GM13976 (cell line): ENCODE measurements at places on chromosomes 2 and 18.

- no peak for DNase-seq
Observed at GRCh38 chr2:17713291-17713690, 40.3 kb downstream of the SMC6 start.

- DNase-seq: no peak
Observed at GRCh38 chr2:7132753-7133152, 215.5 kb downstream of the RNF144A start.

- no peak for DNase-seq
Observed at GRCh38 chr2:240255165-240255491, 114.7 kb upstream of the OTOS start.

- no peak for DNase-seq
Observed at GRCh38 chr2:135159191-135159590, 107.1 kb downstream of the RAB3GAP1 start.

- peak; percentile 41 for DNase-seq
Observed at GRCh38 chr2:240648650-240649275, 23.5 kb downstream of the GPR35 start.

GRCh38 chr18:71301596-71301995 lies 1012.8 kb downstream of the SOCS6 start:
- DNase-seq: no peak

GRCh38 chr2:27796791-27797765 lies 25.6 kb downstream of the MRPL33 start:
- no peak for DNase-seq

- DNase-seq: no peak
Observed at GRCh38 chr18:80023173-80023572, 11.1 kb upstream of the RBFA start.

DNA sequence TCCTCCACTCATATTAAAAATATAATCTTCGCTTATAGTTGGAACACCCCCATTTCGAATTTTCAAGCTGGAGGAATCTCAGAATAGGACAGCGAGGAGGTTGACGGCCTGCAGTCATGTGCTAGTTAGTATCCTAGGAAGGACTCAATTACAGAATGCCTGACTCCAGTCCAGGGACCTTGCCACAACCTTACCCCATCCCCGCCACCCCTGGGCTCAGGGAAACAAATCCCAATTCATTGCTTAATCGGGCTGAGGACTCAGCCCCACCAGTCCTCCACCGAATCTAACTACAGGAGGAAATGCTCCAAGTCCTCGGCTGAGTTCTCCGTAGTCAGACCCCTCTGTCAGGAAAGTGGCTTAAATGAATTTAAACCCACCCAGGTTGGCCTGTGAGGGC lies 31.7 kb upstream of the ZBTB7C start:
- no peak for DNase-seq

GRCh38 chr2:239762106-239762505 lies 263.0 kb downstream of the NDUFA10 start:
- DNase-seq: no peak

DNA sequence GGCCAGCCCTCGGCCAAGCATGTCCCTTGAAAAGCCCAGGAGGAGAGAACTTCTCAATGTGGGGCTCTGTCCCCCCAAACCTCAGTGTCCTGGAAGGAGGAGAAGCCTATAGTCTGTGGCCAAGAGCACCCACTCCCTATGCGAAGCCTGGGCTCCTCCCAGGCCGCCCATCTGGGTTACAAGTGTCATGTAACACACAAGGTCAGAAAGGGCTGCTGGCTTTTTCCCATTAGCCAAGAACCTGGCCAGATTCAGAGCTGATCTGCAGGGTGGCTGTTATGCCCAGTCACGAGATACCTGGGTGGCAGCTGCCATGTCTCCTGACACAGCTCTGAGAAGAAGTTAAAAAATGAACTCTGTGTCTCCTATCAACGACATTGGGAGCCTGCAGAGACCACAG lies 170.7 kb downstream of the TNS1 start:
- DNase-seq: no peak

- no peak for DNase-seq
Observed at GRCh38 chr2:153986488-153987229, 114.9 kb downstream of the GALNT13 start.

GRCh38 chr18:48230467-48231113 lies 178.6 kb downstream of the ZBTB7C start:
- peak; percentile 72 for DNase-seq

- peak; percentile 19 for DNase-seq
Observed at GRCh38 chr2:188524519-188525113, 232.9 kb downstream of the GULP1 start.

DNA sequence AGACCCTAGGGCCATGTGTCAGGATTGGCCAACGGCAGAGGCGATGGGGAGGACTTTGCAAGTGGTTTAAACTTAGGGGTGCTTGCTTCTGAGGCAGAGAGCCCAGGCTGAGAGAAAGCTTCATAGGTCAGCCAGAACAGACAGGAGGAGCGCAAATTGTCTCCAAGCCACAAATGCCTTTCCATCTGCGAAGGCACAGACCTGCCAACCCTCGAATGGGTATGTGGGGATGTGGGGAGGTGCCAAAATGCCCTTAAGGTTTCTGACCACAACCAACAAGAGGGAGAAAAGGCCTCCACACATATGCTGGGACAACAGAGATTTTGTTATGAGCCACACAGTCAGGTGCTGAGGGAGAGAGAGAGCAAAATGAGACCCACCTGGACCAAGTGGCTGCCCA lies 283.6 kb downstream of the CYP26B1 start:
- DNase-seq: no peak

GRCh38 chr2:216194013-216194412 lies 84.9 kb downstream of the XRCC5 start:
- no peak for DNase-seq

DNA sequence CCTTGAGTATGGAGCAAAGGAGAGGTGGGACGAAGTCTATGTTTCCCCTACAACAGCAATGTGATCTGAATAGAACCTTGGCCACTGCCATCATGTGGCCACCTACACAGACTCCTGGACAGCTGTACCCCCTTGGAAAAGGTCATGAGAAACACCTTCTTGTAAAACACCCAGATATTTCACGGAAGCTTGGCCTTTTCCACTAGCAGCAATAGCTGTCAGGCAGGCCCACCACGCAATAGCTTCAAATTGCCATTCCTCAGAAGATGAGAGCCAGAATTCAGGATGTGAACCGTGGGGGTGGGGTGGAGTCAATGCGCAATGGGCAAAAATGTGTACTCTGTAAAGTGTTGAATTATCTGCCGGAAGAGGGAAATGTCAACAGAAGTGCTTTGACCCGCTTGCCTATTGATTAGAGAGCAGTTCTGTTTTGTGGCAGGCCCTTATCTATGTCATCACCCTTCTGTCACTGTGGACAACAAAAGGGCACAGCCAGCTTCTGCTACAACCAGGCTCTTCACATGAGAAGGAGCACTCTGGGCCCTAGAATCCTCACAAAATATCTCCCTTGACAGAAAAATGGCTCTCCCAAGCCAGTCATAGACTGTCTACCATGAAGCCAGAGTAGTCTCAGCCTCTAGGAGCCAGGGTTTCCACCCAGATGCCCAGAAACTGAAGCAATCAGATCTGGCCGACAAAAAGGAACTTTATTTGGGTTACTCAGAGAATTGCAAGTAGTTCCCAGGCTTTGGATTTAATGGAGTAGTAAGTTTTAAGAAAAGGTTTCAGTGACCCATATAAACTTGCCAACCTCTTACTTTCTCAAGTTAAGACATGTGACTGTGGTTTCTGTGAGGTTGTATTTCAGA lies 9.5 kb downstream of the INPP1 start:
- no peak for DNase-seq

DNA sequence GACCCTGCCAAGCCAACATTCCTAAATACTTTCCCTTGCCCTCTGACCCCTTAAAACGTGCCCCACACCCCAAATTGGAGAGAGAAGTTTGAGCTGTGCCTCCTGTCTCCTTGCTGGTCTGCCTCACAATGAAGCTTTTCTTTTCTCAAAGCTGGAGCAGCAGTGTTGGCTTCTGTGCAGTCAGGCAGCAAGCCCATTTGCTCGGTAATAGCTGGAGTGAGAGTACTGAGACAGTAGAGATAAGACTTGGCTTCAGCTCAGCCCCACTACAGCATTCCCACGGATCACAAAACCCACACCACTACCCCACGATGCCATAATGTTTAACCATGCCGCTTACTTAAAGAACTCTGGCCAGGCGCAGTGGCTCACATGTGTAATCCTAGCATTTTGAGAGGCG lies 73.0 kb downstream of the NCAPH start:
- DNase-seq: no peak

GRCh38 chr18:51568151-51568550 lies 370.7 kb upstream of the MEX3C start:
- no peak for DNase-seq

DNA sequence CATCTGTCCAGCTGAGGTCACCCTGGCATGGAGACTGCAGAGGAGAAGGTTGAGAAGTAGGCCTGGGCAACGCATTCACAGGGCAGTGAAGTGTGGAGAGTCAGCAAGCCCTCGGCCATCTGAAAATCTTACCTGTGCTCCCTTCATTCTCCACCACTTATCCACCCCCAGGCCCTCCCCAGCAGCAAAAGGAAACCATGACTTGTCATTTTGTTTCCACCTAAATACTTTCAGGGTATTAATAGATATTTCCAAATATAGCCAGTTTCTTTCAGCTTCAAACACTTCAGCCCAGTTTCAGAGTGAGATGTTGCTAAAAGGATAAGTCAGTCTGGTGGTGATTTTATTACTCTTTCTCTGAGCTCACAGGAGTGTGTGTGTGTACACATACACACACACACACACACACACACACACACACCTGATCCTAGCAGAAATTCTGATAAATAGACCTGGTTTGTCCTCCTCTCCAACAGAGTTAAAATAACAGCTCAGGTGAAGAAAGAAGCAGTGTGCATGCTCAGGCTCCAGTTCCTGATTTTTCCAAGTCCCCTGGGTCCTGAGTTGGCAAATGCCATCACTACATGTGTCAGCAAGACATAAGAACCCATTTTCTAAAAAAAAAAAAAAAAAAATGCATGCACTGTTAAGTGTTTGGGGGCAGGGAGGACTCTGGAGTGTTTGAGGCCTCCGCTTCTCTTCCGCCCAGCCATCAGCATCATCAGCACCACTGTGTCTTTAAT lies 82.8 kb downstream of the LOXHD1 start:
- DNase-seq: peak; percentile 62

DNA sequence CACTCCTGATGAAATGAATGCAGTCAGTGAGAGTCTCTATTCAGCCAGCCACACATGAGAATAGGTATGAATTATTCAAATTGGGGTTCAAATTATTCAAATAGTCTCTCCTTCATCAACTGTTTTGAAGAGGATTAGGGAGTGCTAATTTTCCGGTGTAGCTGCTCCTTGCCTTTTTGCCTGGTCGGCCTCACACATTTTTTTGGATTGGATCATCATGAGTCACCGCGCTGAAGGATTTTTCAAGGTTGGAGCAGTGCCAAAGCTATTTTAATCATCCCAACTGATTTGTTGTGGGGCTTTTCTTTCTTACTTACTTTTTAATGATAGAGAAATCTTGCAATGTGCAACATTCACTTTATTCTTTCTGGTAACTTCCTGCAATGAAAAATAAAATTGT lies 2.4 kb upstream of the DTNA start:
- DNase-seq: no peak

DNA sequence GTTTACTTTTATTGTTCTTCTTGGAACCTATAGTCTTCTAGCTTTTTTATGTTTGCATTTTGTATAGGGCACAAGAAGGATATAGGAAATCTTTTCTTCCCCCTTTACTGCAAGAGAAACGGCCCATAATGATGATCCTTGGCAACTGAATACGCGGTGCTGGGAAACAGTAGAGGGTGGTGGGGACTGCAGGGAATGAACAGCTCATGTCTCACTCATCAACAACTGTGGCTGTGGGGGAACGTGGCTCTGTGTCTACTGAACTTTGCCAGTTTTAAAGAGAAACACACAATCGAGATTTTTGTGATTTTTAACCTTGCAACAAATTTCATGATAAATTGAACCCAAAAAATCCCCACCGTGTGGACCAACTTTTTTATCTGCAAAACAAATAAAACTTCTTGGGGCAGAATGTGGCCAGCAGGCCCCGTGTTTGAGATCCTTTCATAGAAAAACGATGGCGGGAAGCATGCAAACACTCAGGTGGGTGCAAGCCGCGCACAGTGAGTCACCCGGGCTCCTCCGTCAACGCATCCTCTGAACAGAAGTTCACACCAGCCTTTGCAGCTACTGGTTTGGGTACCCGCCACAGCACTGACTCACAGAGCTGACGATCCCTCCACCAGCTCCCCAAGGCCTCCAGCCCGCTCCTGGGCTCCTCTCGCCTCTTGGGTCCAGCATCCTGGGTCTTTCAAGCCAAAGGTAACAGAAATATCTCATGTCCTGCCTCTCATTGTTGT lies 149.3 kb downstream of the COL6A3 start:
- no peak for DNase-seq

DNA sequence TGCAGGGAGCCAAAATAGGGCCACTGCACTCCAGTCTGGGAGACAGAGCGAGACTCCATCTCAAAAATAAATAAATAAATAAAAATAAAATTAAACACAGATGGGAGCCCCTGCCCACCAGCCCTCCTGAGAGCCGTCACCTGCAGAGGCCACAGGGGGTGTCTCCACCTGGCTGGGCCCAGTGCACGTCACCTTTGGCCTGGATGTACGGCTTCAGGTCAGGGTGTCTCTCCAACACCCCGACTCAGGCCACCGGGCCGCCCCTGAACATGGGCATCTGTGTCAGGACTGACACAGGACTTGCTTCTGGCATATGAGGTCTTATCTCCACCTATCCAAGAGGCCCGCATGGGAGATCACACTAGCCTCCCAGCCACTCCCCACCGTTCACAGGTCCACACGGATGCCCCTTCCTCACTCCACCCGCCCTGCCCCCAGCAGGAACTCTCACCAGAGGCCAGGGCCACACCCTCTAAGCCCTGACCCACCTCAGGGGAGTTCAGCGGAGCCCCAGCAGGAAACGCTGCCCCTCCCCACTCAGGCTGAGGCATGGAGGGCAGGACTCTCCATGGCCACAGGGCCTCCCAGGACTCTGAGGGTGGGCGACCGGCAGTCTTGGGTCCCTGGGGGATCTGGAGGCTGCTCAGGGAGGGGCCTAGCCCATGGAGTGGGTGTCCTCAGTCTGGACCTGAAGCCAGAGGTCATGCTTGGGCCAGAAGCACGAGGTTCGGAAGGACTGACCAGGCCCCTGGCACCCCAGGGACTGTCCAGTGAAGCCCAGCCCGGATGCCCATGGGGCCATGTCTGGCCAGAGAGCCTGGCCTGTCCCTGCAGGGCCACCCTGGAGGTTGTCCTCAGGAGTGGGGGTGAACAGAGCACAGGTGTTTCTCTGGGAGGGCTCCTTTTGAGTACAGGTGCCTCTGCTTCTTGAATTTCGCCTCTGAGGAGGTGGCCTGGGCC lies 1.6 kb upstream of the CROCC2 start:
- DNase-seq: no peak

- DNase-seq: no peak
Observed at GRCh38 chr18:48066225-48066652, 135.8 kb upstream of the SMAD2 start.

- DNase-seq: no peak
Observed at GRCh38 chr2:8625399-8626300, 56.2 kb upstream of the ID2 start.

- DNase-seq: no peak
Observed at GRCh38 chr2:85135660-85135914, 2.4 kb downstream of the TCF7L1 start.
